ENCODE measurements at places on chromosomes 3 and 15. TPM values are rescaled to one million over a fixed set of nuclear protein-coding genes. Genes with fewer than 3 reads are reported as not detected.
A peak's percentile ranks its signal among the peaks of the same experiment; 100 is the strongest.

Gene IL16
- total RNA-seq, result not detected

DNA sequence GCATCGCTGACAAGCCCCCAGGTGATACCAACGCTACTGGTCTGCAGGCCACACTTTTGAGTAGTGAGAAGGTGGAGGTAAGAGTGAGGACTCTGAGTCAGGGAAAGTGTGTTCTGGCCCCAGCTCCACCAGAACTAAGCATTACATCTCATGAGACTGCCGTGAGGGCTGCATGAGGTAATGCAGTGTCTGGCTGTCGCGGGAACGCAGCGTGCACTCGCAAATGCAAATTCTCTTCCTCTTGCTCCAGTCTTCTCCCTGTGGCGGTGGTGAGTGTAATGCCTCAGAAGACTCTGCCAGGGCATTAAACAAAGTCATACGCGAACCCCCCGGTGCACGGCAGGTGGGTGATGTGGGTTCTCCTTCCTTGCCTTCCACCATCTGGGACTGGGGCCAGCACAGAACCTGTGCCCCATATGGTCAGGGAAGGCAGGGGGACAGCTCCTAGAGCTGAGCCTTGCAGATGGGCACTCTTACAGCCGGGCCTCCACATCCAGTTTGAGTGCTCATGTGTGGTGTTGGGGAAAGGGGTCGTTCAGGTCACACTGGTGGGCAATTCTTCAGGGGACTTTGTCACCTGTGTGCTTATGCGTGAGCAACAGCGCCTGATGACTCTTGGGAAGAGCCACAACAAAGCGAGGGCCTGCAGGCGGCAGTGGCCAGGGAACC, 175.8 kb downstream of the XXYLT1 start:
- no peak for DNase-seq

- DNase-seq, result peak; percentile 32
Observed at GRCh38 chr3:178036451-178037144, 499.6 kb upstream of the KCNMB2 start.

DNA sequence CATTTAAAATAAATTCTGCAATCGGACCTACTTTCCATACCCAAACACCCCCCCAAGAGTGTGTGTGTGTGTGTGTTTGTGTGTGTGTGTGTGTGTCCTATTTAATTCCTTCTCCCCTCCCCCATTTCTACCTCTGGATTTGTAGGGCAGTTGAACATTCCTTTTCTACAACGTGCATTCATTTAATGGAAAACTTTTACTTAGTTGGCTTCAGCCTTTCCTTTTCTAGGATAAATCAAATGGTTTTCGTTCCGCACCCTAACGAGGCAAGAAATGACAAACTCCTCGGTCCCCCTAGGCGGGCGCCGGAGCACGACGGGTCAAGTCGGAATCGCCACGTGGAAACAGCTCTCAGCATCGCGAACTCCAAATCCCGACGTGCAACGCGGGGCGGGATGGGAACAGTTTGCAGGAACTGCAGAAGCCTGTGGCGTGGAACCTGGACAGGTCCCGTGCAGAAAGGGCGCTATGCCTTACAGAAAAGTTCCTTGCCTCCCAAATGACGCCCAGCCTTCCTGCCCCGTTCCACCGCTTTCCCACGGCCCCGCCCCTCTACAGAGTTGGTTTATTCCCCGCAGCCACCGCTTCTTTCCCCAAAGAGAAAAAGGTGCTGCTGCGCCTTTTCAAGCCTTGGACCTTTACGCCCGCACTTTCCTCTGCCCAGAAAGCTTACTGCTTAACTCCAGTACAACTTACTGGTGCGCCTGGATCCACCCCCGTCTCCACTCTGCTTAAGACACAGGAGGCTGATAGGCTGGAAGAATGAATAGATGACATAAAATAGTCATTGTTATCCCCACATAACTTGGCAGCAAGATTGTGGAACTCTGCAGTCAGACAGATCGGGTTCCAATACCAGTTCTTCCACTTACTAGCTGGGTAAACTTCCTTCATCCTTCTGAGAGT, 1.1 kb upstream of the EIF2B5 start:
- peak; percentile 85 for DNase-seq

- DNase-seq, result peak; percentile 32
Observed at GRCh38 chr3:4688411-4688810, 195.3 kb downstream of the ITPR1 start.

GRCh38 chr3:36989005-36989404, 3.9 kb downstream of the EPM2AIP1 start:
- no peak for DNase-seq

DNA sequence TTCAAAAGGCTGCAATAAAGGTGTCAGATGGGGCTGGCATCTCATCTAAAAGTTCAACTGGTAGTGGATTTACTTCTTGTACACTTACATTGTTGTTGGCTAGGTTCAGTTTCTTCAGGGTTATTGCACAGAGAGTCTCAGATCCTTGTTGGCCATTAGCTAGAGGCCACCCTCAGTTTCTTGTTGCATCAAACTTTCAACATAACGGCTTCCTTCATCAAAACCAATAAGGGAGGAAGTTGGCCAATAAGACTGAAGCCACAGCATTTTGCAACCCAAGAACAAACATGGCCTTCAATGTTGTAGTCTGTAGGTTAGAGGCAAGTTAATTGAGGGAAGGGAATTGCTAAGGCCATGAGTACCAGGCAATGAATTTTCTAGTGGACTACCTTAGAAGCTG, 218.0 kb downstream of the ZBBX start:
- no peak for DNase-seq

DNA sequence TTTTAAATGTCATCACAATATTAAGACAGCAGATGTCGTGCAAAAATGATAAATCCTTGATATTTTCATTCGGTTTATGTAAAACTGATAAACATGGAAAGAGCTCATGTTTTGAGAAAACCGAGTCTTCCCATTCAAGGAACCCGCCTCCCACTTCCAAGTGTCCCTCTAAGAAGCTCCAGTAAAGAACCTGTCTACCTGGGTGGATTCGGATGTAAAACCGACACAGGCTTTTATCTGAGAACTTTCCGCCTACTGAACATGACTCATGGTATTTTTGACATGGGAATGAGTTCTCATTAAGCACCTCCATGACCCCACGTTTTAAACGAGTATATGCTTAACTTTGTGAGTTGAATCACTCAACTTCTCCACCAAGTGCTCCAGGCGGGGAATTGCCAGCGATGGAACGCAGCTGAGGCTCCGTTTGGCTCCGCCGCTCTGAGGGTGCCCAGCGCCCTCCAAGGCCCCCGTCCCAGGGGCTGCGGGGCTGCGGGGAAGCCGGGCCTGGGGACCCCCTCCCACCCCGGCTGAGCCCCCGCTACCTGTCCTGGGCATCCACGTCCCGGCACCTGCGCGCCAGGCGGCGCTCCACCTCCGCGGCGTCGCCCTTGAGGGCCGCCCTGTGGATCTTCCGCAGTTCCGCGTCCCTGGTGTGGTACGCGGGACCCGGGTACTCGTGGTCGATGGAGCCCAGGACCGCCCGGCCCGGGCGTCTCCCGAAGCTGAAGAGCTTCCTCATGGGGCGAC, 119.9 kb downstream of the LMLN start:
- DNase-seq, result peak; percentile 11

Data from LHCN-M2 (cell line).